GM23338 (cell line): ENCODE measurements at places on chromosomes 4 and X. TPM values are rescaled to one million over a fixed set of nuclear protein-coding genes. Genes with fewer than 3 reads are reported as not detected.

The L1CAM gene
- 27.6 and 29.2 TPM in 2 replicates for total RNA-seq

The SLIT2 gene
- total RNA-seq: 5.6 and 5.7 TPM in 2 replicates

The PAGE2B gene
- total RNA-seq: not detected in 2 replicates

The GLUD2 gene
- 1.5 and 1.9 TPM in 2 replicates for total RNA-seq

The HPGDS gene
- not detected in 2 replicates for total RNA-seq

The NXF2B gene
- 0.14 and 0.85 TPM in 2 replicates for total RNA-seq
